Natural killer cell (primary cell): ENCODE measurements at places on chromosomes 7 and 10.

DNA sequence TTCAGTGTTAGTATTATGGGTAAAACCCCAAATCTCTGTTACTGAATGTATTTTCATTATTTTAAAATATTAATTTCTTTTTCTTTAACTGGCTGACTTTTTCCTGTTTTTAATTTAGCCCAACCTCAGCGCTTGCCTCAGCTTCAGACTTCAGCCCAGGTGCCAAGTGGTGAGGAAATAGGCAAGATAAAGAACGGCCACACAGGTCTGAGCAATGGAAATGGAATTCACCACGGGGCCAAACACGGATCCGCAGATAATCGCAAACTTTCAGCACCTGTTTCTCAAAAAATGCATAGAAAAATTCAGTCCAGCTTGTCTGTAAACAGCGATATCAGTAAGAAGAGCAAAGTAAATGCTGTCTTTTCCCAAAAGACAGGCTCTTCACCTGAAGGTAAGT, 57.5 kb downstream of the MDFIC start:
- no peak for DNase-seq

- DNase-seq = no peak
Measured at GRCh38 chr10:63722537-63722936, 201.3 kb downstream of the REEP3 start.

DNA sequence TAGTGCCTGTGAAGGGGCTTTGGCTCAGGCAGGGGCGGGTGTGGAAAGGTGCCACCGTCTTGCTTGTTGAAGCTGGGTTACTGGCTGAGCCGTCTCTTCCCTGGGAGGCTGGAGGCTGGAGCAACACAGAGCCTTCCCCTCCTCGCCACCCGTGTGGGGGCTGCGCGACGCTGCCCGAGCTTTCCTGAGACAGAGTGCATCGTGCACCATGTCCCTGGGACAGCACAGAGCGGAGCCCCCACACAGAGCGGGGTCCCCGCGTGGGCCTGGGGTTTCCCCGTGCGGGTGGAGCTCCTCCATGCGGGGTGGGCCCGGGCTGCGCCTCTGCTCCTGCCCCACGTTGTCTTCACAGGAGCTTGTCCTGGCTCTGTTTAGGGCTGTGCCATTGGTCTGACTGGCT, 69.9 kb downstream of the INPP5A start:
- no peak for DNase-seq

DNA sequence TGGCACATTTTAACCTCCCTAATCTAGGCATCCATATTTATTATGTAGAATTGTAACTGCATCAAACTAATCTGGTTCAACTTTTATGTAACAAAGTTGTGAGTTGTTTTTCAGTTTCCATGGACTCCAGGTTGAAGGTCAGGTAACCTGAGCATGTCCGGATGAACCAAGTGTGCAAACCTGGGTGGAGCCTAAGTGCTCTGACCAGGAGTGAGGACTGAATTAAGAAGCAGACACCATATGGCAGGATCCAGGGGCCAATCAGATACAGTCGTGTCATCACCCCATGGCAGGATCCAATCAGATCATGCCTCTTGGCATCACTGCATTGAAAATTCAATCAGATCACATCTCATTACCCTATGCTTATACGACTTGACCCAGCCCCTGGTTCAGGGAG, 41.2 kb upstream of the PHYHIPL start:
- DNase-seq = no peak

GRCh38 chr10:91191584-91191919, 28.9 kb upstream of the PCGF5 start:
- DNase-seq = no peak

DNA sequence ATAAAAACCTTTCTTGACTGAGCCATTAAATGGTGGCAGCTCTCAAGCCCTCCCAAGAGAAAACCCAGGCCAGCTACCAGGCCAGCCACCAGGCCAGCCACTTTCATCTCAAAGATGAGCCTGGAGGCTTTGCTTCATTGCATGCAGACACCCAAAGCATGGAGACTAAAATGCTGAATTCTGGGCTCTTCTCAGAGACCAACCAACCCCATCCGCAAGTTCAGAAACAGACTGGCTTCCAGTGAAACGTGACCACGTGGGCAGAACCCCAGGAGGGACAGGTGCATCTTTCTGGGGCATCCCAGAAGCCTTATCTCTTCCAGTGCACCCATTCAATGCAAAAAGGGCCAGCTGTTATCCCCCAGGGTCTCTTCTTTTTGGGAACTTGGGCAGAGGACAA, 20.9 kb downstream of the CHST15 start:
- no peak for DNase-seq

- DNase-seq = no peak
Measured at GRCh38 chr7:31228957-31229356, 111.6 kb downstream of the NEUROD6 start.

DNA sequence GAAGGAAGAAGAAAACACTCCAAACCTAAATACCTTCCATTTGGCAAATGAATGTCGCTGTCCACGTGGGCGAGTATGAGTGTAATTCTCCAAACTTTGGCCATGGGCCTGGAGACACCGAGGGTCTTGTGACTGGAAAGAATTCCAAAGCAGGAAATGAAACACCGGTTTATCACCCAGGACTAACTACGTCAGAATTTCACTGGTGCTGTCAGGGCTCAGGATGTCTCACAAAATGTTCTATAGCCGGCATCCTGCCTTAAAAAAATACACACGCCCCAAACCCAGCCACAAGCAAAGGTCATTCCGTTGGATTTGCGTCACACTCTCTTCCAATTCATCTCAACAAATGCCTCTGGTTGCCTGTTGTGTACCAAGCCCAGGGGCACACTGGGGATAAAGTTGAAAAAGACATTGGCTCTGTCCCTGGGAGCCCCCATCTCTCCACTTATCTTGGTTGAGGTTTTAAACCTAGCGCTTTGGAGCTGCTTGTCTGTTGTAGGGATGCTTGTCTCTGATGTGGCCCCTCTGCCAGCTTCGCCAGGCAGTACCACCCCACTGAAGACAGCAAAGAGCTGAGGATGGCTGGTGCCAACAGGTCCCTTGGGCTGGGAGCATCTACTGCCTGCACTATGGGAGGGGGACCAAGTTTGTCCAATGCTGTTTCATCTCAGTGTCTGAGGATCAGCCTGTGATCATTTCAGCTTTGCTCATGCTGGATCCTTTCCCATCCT, 31.2 kb downstream of the GSTO2 start:
- no peak for DNase-seq

- DNase-seq = no peak
Measured at GRCh38 chr10:13672548-13672947, 85.8 kb downstream of the PRPF18 start.

GRCh38 chr10:78547905-78548304, 514.2 kb downstream of the RPS24 start:
- no peak for DNase-seq

- no peak for DNase-seq
Measured at GRCh38 chr7:158582089-158582456, 5.5 kb downstream of the PTPRN2 start.

DNA sequence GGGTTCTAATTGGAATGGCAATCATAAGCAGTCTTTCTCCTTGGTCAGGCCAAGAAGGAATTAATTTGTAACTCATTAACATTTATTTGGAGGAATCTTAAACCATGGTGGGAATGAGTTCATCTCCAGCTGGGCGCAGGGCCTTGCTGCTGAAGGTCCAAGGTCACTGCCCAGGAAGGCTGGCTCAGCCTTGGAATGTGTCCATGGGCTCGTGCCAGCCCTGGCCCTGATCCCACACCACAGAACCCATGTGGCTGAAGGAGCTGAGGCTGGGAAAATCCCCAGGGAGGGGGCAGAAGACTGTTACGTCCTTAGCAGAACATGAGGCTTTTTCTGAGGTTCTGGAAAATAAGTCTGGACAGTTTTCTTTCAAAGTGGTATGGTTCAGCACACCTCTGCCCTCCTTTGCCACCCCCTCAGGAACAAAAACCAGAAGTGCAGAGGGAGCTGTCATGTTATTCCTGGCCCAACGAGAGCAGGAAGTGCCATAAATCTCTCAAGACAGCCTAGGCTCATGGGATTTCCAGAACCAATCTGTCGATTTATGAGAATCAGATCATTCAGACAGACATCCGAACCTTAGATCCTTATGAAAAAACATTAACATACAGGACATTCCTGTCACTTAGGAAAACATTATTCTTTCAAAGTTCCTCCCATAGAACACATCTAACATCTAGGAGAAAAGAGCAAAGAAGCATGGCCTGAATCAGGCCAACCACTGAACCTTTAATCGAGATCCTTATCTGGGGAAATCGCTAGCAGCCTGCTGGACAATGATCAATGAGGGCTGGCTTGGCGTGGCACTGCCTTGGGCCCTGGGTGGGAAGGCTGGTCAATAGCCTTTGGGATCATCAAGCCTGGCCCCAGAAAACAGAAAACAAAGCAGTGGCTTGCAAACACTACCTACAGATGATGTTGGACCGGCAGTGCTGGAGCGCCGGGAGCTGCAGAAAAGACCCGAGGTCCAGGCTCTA, 134.3 kb downstream of the TAX1BP1 start:
- no peak for DNase-seq

- DNase-seq = no peak
Measured at GRCh38 chr7:99822731-99823718, 4.8 kb upstream of the CYP3A43 start.

- no peak for DNase-seq
Measured at GRCh38 chr7:38122501-38122900, 55.5 kb upstream of the STARD3NL start.

GRCh38 chr7:45659496-45660139, 85.5 kb downstream of the ADCY1 start:
- no peak for DNase-seq

GRCh38 chr10:71243756-71244395, 31.5 kb downstream of the UNC5B start:
- DNase-seq = no peak

GRCh38 chr7:30321089-30321881, 36.9 kb downstream of the ZNRF2 start:
- no peak for DNase-seq

- DNase-seq = no peak
Measured at GRCh38 chr7:101838837-101839483, 21.5 kb downstream of the CUX1 start.

GRCh38 chr7:153682628-153683027, 369.6 kb upstream of the DPP6 start:
- DNase-seq = no peak

DNA sequence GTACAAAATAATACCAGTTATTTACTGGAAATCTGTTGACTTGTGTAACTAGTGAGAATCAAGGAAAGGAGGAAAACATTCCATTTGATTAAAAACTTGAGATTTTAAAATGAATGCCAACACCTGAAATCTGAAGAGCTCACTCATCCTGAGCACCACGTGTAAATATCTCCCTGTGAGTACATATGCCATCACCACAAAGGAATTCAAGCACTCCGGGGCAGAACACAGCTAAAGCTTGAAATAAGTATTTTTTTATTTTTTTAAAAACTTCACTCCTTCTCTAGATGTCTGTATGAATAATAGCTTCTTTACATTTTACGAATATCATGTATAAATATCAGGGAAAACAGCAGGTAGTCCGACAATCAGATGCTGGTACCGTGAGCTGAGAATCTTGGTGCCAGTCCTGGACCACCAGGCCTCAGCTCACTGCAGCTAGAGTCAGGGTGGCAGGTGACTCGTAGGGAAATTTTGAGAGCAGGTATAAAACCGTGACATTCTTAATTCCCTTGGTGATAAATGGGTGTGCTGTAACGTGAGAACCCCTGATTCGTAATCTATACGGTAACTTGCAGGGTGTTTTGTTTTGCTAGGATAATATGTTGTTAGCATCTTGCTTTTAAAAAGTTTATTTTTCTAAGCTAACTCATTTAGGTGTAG, 12.7 kb downstream of the LMTK2 start:
- no peak for DNase-seq

DNA sequence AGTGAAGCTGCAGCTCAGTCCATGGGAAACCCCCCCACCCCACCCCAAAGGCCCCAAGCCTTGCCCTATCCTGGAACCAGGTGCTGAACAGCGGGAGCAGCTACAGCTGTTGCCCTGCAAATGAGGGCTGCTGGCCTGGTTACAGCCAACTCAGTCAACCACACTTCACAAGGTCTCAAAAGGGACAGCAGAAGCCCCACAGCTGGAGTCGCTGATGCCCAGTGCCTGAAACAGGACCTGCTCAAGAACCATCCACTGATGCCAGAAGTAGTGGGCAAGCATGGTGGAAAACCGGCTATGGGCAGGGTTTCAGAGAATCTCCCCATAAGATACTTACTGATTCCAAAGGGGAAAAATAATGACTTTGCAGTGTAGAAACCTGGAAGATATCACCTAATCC, 110.3 kb downstream of the SLC37A3 start:
- DNase-seq = no peak

DNA sequence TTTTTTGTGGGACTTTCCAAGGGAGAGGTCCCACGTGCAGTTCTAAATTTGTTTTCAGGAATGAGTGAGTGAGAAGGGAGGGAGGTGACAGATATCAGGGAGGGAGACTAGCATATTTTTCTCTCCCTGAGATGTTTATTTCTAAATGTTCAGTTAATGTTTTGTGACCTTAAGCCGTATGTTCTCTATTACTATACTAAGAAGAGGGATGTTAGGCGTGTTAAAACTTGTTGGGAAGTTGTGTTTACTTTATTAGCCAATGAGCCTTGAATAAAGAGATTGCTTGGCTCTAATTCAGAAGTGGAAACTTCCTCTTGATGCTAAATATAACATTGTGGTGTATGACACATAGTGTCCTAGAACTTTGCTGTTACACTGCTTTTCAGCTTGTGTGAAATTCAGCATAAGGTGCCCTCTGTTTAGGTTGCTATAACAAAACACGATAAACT, 37.3 kb downstream of the DNAH11 start:
- no peak for DNase-seq

GRCh38 chr7:81721437-81721836, 48.4 kb downstream of the HGF start:
- no peak for DNase-seq

DNA sequence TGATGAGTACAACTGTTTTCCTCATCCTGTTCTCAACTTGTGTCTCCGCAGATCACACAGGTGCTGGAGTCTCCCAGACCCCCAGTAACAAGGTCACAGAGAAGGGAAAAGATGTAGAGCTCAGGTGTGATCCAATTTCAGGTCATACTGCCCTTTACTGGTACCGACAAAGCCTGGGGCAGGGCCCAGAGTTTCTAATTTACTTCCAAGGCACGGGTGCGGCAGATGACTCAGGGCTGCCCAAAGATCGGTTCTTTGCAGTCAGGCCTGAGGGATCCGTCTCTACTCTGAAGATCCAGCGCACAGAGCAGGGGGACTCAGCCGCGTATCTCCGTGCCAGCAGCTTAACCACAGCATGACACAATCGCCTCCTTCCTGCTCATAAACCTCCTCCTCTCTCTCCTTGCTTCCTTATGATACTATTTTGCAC, 126.7 kb upstream of the PRSS58 start:
- DNase-seq = peak; percentile 31

DNA sequence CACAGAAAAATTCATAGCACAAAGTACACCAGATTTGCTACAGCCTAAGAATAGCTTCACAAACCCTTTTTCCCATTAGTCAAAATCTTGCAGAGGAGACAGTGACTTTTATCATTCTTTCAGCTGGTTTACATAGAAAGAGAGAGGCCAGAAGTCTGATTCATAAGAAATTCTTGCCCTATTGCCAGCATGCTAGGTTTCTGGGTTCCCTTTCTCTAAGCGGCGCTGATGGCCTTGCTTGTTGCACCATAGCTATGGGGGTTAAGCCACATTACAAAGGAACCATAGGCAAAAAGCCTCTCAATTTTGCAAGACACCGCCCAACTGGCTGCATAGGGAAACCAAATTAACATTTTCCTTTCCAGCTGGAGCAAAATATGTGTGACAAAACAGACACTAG, 87.4 kb downstream of the ZNF467 start:
- DNase-seq = no peak

- DNase-seq = no peak
Measured at GRCh38 chr10:110708776-110709443, 64.8 kb downstream of the RBM20 start.

- DNase-seq = no peak
Measured at GRCh38 chr7:65251851-65252620, 121.6 kb upstream of the ZNF92 start.

GRCh38 chr10:20593649-20594048, 303.5 kb downstream of the NEBL start:
- DNase-seq = no peak
